ENCODE measurements at places on chromosomes 11 and 22.

DNA sequence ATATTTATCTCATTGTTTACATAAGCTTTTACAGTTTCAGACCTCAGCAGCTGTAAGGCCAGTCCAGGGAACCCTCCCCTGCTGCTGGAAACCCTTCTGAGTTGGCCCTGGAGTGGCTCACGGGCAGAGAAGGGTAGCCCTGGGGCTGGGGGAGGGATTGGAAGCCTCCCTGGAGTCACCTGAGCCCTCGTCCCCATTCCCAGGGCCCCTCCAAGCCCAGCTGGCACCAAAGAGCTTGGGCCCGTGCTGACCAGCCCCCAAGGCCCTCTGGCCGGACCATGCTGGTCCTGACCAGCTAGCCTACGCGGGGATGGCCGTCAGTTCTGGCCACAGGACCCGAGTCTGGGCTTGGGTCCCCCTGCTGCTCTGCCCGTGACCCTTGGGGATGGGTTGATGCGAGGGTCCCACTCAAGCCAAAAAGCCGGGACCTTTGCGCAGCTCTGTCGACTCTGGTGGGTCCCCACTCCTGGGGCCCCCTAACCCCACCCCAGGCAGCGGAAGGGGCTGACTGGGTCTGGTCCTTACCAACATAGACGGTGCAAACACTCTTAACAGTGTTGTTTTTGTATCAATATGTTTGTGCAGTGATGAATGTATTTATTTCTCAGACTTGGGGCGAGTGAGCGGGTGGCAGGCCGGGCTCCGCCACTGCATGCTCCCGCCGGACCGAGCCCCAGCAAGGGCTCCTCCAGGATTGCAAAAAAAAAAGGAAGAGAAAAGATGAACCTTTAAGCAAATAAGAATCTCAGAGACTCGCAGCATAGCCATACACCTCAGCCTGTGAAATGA is 17.5 kb upstream of the TMEM191C start:
- no peak for DNase-seq

- peak; percentile 9 for DNase-seq
These were observed at the start of gene PKNOX2 for GRCh38 chr11:125164422-125165110. Gene PKNOX2 (plus strand): TSS chr11:125164751. CDS start chr11:125351306, 186,555 bp downstream.

- DNase-seq, result no peak
These were observed 51.7 kb downstream of the FLI1 start for GRCh38 chr11:128745311-128746136.

DNA sequence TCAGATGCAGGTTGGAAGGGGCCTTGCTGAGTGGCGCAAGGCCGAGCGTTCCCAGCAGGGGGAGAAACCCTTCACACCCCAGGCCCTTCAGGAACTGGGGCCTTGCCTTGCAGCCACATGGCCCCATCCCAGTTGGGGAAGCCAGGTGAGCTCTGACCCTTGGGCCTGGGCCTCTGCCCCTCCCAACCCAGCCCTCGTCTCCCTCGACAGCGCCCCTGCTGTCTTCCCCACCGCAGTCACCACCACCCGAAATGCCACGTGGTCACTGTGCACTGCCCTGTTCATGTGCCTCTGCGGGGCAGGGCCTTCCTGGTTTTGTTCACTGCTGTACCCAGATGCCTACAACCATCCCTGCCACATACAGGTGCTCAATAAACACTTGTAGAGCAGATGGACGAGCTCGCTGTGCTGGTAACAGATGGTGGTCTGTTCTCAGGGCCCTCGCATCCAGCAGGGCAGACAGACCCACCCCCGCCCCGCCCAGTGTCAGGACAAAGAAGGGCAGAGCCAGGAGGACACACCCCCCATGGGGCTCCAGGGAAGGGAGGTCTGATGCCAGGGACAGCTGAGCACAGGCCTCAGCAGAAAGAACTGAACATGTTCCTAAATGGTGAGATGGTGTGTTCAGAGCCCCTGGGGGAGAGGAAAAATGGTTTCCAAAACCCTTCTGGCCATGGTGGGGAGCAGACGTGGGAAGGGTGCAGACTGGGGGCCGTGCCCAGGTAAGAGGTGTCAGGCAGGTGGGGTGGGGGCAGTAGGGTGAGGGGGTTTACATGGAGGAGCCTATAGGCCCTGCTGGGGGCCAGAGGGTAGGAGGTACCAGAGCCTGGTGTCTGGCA is 3.7 kb downstream of the POLR2L start:
- DNase-seq, result no peak

GRCh38 chr22:31179345-31179744 is 19.4 kb downstream of the RNF185 start:
- no peak for DNase-seq

GRCh38 chr11:111561791-111562325 is 21.3 kb downstream of the LAYN start:
- DNase-seq, result no peak

- no peak for DNase-seq
These were observed 122.2 kb downstream of the APOL5 start for GRCh38 chr22:35839841-35840301.

GRCh38 chr22:25658633-25659032 is 83.4 kb upstream of the MYO18B start:
- no peak for DNase-seq

GRCh38 chr11:13503393-13503792 is 7.6 kb upstream of the PTH start:
- DNase-seq, result no peak

DNA sequence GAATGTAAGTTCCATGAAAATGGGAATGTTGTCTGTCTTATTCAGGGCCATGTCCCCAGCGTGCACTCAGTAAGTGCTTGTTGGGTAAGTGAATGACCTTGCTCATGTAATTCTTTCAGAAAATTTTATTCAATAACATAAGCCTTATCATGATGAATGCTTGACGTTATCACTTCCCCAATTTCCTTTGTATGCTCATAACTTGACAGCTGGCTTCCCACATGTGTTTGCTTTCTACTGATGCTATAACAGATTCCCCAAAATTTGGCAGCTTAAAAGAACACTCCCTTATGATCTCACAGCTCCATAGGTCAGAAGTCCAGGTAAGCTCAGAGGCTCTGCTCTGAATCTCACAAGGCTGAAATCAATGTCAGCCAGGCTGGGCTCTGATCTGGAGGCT is 155.8 kb upstream of the POU2AF2 start:
- DNase-seq, result no peak

DNA sequence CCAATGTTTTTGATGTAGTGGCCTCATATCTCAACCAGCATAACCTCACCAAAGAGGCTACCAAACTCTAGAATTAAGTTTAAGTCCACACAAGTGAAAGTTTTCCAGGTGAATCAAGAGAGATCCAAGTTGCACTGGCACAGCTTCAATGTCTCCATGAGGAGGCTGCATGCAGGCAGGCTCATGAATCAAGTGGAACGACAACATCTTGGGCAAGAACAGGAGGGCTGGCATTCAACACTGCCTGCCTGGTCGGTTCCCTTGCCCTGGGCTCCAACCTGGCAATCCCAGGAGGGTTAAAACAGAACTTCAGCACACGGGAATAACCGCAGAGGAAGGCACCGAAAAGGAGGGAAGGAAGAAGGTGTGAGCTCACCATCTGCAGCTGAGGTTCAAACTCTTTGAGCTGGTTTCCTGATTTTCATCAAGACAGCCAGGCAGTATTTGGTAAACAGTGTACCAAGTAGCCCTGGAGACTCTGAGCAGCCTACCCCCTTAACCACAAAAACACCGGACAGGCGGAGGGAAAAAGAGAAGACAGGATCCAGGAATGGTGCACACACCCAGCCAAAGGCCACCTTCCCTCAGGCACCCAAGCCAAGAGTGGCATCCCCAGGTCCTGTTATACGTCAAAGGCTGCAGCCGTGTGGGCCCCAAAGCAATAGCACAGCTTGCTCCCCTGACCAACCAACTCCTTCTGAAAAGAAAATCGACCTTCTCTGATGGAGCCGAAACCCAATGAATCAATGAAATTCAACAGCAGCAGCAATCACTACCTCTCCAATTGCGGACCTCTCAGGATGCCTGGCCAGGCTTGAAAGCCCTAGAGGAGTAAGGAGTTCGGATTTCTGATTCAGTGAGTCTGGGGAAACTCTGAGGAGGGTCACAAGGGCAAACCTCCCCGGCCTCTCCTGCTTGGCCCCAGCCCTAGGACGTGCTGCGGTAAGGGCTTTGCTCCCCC is 1.3 kb downstream of the PACSIN2 start:
- DNase-seq, result no peak

- no peak for DNase-seq
These were observed 6.5 kb downstream of the RTN3 start for GRCh38 chr11:63687845-63688244.

GRCh38 chr11:129750343-129751292 is 65.0 kb upstream of the TMEM45B start:
- peak; percentile 35 for DNase-seq

- DNase-seq, result no peak
These were observed 11.0 kb upstream of the SCARF2 start for GRCh38 chr22:20448630-20449029.

- no peak for DNase-seq
These were observed 120.7 kb upstream of the TOP3B start for GRCh38 chr22:22103078-22103875.

DNA sequence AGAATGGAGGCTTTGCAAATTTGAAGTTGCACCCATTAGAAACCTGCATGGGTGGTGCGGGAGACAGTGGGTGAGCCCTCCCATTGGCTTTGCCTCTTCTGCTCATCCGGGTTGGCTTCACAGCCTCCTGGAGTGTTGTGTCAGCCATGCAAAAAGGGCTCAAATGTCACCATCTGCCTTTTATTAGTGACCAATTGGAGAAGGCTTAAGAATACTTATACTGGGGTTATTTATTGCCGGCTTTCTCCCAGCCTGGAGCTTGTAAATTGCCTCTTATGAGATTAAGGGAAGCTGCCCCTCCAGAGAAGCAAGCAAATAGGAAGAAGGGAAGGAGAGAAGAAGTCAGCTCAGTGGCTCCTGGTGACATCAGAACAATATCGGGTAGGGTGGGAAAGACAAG is 182.6 kb downstream of the ST3GAL4 start:
- no peak for DNase-seq

- DNase-seq, result no peak
These were observed 515.6 kb upstream of the CCDC90B start for GRCh38 chr11:83801799-83802198.

DNA sequence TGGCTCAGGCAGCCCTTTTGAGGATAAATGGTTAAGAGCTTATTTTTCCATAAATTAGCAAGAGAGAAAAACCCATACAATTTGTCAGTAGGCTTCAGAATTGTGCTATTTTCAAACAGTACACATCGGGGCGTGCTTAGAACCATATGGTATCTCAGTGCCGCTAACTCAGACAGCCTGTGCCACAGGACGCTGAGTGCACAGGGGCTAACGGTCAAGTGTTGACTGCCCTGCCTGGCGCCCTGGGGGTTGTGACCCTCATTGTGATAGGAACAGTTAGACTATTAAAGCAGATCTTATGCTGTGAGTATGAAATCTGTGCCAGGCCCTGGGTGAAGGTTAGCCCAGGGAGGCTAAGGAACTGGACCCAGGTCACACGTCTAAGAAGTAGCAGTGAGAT is 1519.7 kb downstream of the BRD1 start:
- no peak for DNase-seq

GRCh38 chr22:38041760-38042487 is 15.3 kb upstream of the PICK1 start:
- DNase-seq, result no peak

DNA sequence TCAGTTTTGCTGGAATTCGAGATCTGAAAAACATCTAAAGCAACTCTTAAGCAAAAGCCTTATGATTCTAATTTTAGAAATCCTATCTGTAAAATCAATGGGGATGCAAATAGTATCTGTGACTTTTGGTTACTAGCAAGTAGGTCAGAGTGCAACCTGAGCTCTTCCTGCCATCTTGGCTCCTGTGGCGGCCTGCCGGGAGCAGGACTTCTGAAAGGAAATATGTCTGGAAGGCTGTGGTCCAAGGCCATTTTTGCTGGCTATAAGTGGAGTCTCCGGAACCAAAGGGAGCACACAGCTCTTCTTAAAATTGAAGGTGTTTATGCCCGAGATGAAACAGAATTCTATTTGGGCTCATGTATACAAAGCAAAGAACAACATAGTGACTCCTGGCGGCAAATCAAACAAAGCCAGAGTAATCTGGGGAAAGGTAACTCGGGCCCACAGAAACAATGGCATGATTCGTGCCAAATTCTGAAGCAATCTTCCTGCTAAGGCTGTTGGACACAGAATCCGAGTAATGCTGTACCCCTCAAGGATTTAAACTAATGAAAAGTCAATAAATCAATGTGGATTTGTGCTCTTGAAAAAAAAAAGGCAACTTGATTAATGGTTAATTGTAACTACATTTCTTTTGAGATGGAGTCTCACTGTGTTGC is 1.7 kb downstream of the SAMM50 start:
- DNase-seq, result no peak

GRCh38 chr11:86938900-86939880 is 16.0 kb downstream of the FZD4 start:
- DNase-seq, result no peak

DNA sequence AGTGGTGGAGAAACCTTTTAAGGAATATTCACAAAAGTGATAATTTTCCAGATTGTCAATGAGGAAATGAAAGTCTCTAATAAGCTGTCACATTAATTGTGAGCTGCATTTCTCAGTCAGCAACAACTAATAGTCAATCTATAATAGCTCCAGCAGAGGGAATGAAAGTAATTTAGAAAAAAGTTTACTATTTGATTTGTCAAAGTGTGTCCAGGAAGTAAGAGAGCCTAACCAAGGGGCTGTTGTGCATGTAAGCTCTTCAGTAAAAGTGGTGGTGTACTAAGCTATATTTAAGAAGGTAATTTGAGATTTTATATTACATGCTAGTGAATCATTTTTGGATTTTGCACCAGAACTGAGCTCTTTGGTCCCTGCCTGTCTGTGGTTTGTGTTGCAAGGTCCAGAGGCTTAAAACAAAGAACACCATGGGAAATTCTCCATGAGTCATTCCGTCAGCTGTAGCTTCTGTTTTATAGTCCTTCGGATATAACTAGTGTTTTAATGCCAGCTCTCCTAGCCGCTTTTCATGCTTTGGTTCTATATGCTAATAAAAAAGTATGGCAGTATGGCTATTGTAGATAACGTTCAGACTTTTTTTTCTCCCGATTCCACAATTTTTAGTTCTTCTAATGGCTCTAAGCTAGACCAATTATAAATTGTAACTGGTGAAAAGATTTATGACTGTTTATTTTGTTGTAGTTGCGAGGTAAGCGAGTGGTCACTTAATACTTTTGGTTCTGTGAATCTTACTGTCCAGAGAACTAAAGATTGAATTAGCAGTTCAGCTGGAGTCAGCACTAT is 64.6 kb downstream of the ARHGEF12 start:
- DNase-seq, result no peak

GRCh38 chr11:12845163-12845562 is 164.0 kb upstream of the RASSF10 start:
- no peak for DNase-seq

GRCh38 chr11:120102864-120103122 is 35.1 kb downstream of the TRIM29 start:
- DNase-seq, result no peak

GRCh38 chr22:10781571-10782403 is 4746.2 kb upstream of the OR11H1 start:
- DNase-seq, result no peak
